ENCODE measurements at places on chromosomes 2 and 18.

GRCh38 chr2:211205358-211205757 lies 649.0 kb downstream of the CPS1 start:
- no peak for DNase-seq

- DNase-seq, result no peak
Measured at GRCh38 chr2:85800586-85800985, 46.8 kb downstream of the ATOH8 start.

DNA sequence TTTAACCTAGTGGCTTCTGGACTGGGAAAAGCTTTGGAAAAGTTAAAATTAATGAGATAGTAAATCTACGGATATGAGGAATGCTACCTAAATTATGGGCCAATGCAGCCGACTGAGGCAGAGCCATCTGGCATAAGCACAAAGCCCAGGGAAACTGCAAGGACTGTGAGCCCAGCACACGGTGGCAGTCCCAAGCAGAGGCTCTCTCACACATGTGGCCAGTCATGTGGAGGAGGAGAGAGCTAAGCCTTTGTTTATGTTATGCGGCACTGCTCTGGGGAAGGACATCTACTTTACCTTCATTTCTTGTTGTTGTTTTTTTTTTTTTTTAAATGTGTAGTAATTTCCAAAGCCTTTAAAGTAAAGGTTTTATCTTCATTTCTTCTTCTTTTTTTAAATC lies 267.0 kb downstream of the STK39 start:
- DNase-seq, result no peak

- no peak for DNase-seq
Measured at GRCh38 chr2:42245396-42245795, 76.2 kb downstream of the EML4 start.

DNA sequence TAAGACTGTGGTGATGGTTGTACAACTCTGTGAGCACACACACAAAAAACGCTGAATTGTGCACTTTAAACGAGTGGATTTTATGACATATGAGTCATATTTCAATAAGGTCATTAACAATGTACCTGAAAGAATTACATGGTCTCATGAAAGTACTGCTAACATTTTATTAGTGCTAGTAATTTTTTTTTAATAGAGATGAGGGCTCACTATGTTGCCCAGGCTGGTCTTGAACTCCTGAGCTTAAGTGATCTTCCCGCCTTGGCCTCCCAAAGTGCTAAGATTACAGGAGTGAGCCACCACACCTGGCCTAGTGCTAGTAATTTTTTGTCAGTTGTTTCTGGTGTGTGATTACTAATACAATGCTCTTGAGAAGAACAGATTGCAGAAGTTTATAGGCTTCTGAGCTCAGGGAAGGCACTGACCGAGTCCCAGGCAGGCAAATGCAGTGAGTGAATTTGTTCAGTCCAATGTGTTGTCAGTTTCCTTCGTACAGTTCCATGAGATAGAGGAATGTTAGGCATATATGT lies 177.0 kb downstream of the TGIF1 start:
- no peak for DNase-seq

- no peak for DNase-seq
Measured at GRCh38 chr2:26175466-26176278, 2.8 kb downstream of the GAREM2 start.

GRCh38 chr2:238820197-238820596 lies 27.7 kb upstream of the TWIST2 start:
- no peak for DNase-seq

DNA sequence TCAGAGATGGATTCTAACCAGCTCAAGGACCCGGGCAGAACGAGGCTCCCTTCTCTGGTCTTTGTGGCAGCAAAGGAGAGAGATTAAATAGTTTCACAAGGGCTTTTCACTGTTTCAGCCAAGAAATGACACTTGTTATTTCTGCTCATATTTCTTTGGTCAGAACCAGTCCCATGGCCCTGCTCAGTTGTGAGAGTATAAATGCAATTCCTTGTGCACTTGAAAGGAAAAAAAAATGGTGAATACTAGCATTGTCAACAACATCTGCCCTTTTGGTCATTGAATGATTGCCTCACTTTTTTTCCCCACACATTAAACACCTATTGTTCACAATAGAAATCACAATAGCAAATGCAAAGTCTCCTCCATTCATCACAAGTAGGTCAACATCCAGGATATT lies 104.4 kb downstream of the RDH14 start:
- no peak for DNase-seq

DNA sequence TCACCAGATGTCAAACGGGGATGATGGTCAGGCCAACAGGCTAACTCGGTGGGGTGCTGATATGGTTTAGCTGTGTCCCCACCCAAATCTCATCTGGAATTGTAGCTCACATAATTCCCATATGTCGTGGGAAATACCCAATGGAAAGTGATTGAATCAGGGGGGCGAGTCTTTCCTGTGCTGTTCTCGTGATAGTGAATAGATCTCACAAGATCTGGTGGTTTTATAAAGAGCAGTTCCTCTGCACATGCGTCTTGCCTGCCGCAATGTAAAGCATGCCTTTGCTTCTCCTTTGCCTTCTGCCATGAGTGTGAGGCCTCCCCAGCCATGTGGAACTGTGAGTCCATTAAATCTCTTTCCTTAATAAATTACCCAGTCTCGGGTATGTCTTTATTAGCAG lies 74.4 kb upstream of the YWHAQ start:
- no peak for DNase-seq

DNA sequence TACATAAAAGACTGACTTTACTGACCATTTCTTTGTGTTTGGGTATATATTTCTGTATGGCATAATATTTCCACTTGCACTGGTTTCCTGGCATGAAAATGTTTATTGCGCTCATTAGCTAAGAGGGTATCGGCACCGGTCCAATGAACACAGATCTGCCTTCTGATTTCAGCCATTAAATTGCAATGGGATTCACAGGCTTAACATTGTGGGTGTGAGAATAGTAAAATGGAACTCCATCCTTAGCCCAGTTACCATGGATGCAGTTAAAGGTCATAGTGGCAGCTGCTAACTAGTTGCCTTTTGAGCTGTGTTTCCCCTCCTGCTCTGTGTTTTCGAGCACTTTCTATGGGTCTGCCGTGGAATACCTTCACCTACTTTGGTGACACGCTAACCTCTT lies 352.6 kb upstream of the POU3F3 start:
- no peak for DNase-seq

DNA sequence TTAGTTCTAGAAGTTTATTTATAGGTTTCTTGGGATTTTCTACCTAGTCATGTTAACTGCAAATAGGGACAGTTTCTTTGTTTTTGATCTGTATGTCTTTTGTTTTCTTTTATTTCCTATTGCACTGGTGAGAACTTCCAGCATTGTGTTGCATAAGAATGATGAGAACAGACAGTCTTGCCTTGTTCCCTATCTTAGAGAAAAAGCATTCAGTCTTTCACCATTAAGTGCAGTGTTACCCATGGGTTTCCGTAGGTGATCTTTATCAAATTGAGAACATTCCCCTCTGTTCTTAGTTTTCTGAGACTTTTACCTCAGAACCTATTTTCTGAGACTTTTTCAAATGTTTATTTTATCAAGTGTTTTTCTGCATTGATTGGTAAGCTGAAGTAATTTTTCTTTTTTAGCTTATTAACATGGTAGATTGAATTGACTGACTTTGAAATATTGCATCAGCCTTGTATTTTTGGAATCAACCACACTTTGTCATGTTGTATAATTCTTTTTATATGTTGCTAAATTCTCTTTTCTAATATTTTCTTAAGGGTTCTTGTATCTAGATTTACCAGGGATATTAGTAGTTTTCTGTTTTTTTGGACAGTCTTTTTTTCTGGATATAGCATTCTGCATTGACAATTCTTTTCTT lies 17.2 kb downstream of the MFSD6 start:
- no peak for DNase-seq

DNA sequence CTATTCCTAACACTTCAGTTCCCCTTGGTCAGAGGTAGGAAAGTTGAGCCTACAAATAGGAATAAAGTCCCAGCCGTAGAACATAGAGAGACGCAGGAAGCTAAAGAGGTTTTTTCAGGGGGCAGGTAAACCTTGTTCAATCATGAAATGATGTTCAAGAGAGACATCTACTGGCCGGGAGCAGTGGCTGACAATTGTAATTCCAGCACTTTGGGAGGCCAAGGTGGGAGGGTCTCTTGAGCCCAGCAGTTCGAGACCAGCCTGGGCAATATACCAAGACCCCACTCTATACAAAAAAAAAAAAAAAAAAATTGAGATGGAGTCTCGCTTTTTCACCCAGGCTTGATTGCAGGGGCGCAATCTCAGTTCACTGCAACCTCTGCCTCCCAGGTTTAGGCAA lies 66.7 kb upstream of the DNAJC10 start:
- DNase-seq, result peak; percentile 53

All from WTC11 (cell line).